Bladder microvascular endothelial cell (primary cell): ENCODE measurements at places on chromosomes 11 and 22. TPM values are rescaled to one million over a fixed set of nuclear protein-coding genes. Genes with fewer than 3 reads are reported as not detected.

The OR52E8 gene
- not detected in 2 replicates for total RNA-seq

The PTPMT1 gene
- 53.9 and 71.5 TPM in 2 replicates for total RNA-seq

The PKDREJ gene
- under 0.01 TPM in 1 of 2 replicates, not detected in the other for total RNA-seq

The CHCHD10 gene
- total RNA-seq: 2.8 and 5.4 TPM in 2 replicates

The GAL3ST1 gene
- total RNA-seq: not detected in 2 replicates

The NFAM1 gene
- total RNA-seq: not detected in 2 replicates

The TNNI2 gene
- not detected in 2 replicates for total RNA-seq

The IFITM1 gene
- 4.1 and 31.7 TPM in 2 replicates for total RNA-seq

The OTOG gene
- total RNA-seq: not detected in 2 replicates

The CDHR5 gene
- not detected in 2 replicates for total RNA-seq

The OR2D3 gene
- total RNA-seq: not detected in 2 replicates

The BTBD18 gene
- total RNA-seq: not detected in 2 replicates

The FANCF gene
- 7.2 and 7.3 TPM in 2 replicates for total RNA-seq

The OR51A2 gene
- total RNA-seq: not detected in 2 replicates

The FOLR1 gene
- total RNA-seq: not detected in 2 replicates

The NDUFV1 gene
- total RNA-seq: 170 and 189 TPM in 2 replicates

The SLCO2B1 gene
- total RNA-seq: 0.81 and 19.8 TPM in 2 replicates

The GPHA2 gene
- total RNA-seq: not detected in 2 replicates

The TMEM191B gene
- total RNA-seq: 2.4 TPM in 1 of 2 replicates, not detected in the other

The C11orf21 gene
- total RNA-seq: not detected in 2 replicates

The OR51I1 gene
- not detected in 2 replicates for total RNA-seq

The ROM1 gene
- 2.1 and 4.9 TPM in 2 replicates for total RNA-seq

The FAM227A gene
- total RNA-seq: 0.16 and 0.69 TPM in 2 replicates

The RASL10A gene
- total RNA-seq: 0.16 and 0.25 TPM in 2 replicates

The SOX6 gene
- total RNA-seq: 0.19 and 0.32 TPM in 2 replicates

The MUC5AC gene
- not detected in 2 replicates for total RNA-seq

The FAM76B gene
- total RNA-seq: 16.7 and 24.0 TPM in 2 replicates

The TMEM126B gene
- 37.6 and 47.2 TPM in 2 replicates for total RNA-seq

The CRYBB2 gene
- total RNA-seq: not detected in 2 replicates

The MISFA gene
- under 0.01 and 0.82 TPM in 2 replicates for total RNA-seq

The OPCML gene
- total RNA-seq: 0.31 TPM in 1 of 2 replicates, not detected in the other

The FDX1 gene
- total RNA-seq: 6.1 and 6.8 TPM in 2 replicates

The HSPB2 gene
- not detected in 2 replicates for total RNA-seq

The EHF gene
- not detected in 2 replicates for total RNA-seq

The CECR2 gene
- under 0.01 and 0.06 TPM in 2 replicates for total RNA-seq

The PARVA gene
- 10.7 and 32.7 TPM in 2 replicates for total RNA-seq

The C22orf31 gene
- total RNA-seq: not detected in 2 replicates

The SPTBN2 gene
- total RNA-seq: 14.4 and 48.3 TPM in 2 replicates

The GAS2L1 gene
- 14.9 and 26.6 TPM in 2 replicates for total RNA-seq
